ENCODE measurements at places on chromosomes 5 and 9.

DNA sequence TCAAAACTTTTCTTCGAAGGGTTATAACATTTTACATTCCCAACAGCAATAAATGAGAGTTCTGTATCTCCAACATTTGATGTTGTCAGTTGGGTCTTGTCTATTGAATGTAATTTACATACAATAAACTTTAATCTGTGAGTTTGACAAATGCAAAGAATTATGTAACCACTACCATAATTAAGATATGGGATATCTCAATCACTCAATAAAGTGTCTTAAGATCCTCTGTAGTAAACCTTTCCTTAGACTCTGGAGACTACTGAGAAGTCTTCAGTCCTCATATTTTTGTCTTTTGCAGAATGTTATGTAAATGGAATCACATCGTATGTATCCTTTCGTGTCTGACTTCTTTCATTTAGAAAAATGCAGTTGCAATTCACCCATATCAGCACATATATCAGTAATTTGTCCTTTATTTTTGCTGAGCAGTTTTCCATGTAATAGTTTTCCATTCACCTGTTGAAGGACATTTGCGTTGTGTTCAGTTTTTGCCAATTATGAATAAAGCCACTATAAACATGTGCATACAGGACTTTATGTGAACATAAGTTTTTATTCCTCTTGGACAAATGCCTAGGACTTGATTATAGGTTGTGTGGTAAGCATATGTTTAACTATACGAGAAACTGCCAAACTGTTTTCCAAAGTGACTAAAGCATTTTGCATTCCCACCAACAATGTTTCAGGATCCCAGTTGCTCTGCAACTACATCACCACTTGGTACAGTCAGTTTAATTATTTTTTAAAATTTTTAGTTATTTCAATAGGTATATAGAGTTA, 784.6 kb upstream of the ZNF608 start:
- DNase-seq, result no peak

GRCh38 chr5:174750711-174751110, 26.3 kb downstream of the MSX2 start:
- no peak for DNase-seq

GRCh38 chr9:96604004-96604319, 15.7 kb downstream of the CDC14B start:
- DNase-seq, result no peak

- DNase-seq, result peak; percentile 51
Measured at GRCh38 chr9:137085920-137086530, 760 bp upstream of the MAN1B1 start.

GRCh38 chr5:169864483-169864882, 115.8 kb downstream of the INSYN2B start:
- DNase-seq, result no peak

DNA sequence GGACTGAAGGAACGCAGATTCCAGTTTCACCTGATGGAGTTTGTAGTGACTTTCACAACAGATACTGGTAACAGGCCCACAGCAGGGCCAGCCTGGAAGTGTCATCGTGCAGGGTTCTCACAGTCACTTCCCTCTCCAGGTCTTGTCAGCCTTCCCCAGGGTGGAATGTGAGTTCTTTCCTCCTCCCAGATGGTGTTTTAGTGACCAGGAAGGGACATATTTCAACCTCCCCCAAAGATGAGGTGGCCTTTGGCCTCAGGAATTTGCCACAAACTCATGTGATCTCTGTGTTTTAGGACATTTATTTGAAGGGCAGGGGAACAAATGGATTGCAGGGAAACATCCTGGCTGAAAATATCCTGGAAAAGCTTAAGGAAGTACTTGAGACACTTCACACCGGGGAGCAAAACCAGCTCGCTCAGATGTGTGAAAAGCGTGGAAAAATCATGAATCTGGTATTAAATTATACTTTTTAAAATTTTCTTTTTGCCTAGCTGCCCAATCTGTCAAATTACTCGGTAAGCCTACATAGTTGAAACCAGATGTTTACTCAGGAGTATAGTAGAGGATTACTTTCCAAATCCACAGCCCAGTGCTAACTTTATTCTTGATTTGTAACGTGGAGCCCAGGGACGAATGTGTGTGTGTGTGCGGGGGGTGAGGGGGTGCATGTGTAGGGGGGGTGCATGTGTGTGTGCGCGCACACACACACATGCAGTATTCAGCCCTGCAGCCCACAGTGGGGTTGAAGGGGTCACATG, 66.8 kb downstream of the PTPDC1 start:
- DNase-seq, result peak; percentile 56

GRCh38 chr5:18778225-18778624, 1144.0 kb downstream of the TAF11L14 start:
- no peak for DNase-seq

DNA sequence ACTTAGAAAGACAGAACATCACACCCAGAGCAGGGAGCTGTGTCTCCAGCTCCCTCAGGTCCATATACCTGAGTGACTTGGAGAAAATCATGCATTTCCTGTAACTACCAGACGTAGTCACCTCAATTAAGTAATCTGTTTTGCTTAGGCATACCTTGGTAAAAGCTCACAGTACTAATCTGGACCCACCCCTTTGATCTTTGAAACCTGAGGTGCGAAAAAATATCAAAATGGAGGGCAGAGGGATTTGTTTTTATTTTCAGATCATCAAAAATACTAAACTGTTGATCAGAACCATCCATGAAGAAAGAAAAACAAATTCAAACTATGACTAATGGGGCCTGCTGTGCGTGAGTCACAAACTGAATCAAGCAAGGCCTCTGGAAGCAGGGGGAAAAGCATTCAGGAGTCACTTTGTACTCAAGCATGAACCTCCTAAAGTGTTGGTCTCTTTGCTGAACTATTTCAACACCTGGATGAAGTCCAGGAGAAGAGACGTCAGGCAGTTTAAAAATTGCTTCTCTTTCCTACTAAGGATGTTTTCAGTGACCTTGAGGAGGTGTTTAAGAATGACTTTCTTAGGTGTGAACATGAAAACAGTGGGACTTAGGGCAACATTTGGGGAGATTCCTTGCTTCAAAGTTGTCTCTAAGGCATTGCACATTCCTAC, 76.3 kb downstream of the MUSK start:
- peak; percentile 44 for DNase-seq

- no peak for DNase-seq
Measured at GRCh38 chr5:35360671-35361070, 130.4 kb upstream of the PRLR start.

DNA sequence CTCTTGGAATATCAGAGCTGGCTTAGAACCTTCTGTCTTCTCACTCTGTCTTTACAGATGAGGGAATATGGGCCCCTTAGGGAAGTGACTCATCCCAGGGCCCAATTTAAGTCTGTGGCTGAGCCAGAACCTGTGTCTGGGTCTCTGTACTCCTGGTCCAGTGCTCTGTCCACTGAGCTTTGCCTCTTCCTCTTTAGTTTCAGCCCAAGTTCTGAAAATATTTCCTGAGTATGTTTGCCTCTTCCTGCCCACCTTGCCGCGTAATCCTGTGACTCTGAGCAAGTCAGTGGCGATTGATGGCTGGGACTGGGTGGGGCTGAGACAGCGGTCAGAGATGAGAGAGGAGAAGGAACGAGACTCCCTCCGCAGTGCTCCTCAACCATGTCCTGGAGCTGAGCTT, 7.8 kb downstream of the IER5L start:
- DNase-seq, result no peak

- DNase-seq, result peak; percentile 75
Measured at GRCh38 chr5:172870291-172870714, 36.3 kb downstream of the ERGIC1 start.

DNA sequence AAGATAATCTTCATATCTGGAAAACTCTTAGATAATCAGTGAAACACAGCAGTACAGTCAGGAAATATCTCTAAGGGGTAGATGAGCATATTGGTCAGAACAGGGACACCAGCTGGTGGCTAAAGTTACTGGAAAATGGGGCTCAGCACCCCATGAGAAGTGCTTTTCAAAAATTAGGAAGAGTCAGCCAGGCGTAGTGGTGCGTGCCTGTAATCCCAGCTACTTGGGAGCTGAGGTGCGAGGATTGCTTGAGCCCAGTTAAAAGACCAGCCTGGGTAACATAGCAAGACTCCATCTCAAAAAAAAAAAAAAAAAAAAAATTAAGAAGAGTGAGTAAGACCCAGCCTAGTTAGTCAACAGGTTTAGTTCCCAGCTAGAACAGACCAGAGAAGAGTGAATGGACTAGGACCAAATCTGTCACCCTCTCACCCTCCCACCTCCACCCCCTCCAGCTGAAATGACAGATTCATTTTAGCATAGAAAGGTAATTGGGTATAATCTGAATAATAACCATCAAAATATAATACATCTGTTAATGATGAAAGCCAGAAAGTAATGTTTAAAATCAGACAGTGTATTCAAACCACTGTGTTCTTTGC, 120.9 kb downstream of the CDC42SE2 start:
- no peak for DNase-seq

GRCh38 chr9:227860-228259, 13.2 kb downstream of the DOCK8 start:
- DNase-seq, result no peak

DNA sequence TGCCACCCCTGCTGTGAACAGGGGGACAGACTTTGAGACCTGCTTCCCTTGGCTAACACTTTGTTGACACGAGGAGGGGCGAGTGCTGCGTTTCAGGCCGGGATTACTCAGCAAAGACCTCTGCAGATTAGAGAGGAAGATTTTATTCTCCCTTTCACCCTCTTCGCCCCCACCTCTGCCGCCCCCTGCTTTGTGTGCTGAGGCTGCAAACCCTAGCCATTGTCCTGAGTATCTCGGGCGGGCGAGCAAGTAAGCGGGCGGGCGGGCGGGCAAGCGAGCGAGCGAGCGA, 6.0 kb downstream of the ISL1 start:
- DNase-seq, result no peak

DNA sequence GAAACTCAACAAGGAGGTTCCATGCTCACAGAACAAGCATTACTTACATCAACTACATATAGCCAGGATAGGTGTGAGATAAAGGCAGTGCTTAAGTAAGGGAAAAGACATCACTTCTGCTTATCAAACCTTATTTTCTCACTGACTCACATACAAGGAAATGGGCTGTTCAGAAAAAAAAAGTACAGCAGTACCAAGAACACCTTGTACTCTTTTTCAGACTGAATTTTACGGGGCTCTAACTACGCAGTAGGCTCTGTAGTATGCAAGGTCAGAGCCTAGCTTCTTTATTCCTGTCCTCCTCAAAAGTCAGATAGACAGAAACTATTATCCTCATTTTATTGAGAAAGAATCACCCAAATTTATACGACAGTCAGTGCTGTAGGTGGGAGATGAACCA, 5.8 kb downstream of the PSMB7 start:
- DNase-seq, result no peak

DNA sequence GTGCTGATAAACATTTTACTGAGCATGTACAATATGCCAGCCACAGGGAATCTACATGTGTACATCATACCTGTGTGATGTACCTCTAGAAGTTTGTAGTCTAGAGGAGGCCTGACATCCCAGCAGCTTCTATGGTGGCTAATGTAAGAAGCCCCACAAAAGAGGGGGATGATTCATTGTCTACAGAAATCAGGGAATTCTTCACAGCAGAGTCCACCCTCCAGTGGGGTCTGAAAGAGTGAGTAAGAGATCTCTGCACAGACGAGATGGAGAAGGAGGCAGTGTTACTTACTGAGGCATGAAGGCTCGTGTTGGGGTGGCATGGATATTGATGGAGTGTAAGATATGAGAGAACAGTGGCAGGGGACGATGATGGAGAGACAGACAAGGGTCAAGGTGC, 103.0 kb downstream of the NTRK2 start:
- DNase-seq, result no peak

GRCh38 chr5:58544926-58545325, 37.9 kb upstream of the RAB3C start:
- DNase-seq, result no peak

- no peak for DNase-seq
Measured at GRCh38 chr9:119221276-119221675, 148.0 kb downstream of the BRINP1 start.

GRCh38 chr9:34179213-34180136, 632 bp downstream of the UBAP1 start:
- DNase-seq, result peak; percentile 43

- DNase-seq, result no peak
Measured at GRCh38 chr9:14111696-14112095, 202.2 kb downstream of the NFIB start.

- DNase-seq, result no peak
Measured at GRCh38 chr9:128215491-128216409, 12.6 kb downstream of the DNM1 start.

GRCh38 chr5:129664336-129664937, 83.5 kb upstream of the MINAR2 start:
- no peak for DNase-seq

GRCh38 chr9:75422944-75423522, 334.7 kb downstream of the OSTF1 start:
- DNase-seq, result no peak

DNA sequence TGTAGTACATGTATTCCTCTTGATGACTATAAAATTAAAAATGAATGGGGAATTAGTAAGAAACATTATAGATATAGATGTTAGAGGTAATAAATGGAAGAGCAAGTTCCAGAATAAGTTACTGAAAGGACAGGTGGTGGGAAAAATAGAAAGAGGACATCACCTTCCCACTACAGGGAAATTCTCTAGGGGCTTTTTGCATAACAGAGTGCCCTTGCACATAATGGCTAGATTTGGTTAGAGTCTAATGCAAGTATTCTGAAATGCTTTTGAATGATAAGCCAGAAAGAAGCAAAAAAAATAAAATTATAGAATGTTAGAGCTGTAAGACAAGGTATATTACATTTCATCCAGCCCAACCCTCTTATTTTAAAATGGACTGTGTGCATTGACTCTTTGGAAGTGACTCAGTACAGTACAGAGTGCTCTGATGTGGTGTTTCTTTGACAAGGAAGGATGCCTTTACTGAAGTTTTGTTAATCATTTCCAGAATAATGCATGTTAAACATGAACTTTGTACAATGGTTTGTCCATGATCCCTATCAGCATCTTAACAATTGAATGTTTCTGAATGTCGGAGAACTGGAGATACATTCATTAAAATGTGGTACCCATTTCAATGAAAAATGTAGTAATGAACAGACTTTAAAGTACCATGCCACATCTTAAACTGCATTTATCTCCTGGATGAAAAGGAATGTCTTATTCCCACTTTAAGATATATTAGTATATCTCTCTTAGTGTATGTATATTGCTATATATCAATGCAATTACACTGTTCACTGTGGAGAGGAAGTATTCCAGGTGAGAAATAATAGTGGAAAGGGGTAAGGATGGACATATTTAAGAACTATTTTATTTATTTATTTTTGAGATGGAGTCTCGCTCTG, 391.1 kb downstream of the ADGRV1 start:
- DNase-seq, result no peak

GRCh38 chr5:123810253-123810652, 298.3 kb downstream of the CSNK1G3 start:
- DNase-seq, result no peak

DNA sequence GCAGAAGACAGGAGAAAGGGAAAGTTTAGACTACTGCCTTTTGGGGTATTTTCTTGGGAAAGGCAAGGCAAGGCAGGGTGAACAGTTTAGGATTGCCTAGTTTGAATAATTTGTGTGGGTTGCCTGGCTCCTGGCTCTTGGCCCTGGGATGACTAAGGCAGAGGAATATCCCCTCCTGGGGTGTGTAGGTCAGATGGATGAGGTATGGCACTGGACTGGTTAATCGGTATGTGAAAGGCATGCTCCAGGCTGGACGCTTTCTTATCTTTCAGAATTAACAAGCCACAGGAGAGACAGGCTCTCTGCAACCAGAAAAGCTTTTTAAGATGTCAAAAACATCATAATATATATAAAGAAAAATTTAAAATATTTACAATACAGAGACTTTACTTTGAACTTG, 58.6 kb downstream of the STARD4 start:
- no peak for DNase-seq

GRCh38 chr5:173855162-173855994, 32.8 kb upstream of the CPEB4 start:
- DNase-seq, result no peak
